ENCODE measurements at places on chromosomes 4 and X.

DNA sequence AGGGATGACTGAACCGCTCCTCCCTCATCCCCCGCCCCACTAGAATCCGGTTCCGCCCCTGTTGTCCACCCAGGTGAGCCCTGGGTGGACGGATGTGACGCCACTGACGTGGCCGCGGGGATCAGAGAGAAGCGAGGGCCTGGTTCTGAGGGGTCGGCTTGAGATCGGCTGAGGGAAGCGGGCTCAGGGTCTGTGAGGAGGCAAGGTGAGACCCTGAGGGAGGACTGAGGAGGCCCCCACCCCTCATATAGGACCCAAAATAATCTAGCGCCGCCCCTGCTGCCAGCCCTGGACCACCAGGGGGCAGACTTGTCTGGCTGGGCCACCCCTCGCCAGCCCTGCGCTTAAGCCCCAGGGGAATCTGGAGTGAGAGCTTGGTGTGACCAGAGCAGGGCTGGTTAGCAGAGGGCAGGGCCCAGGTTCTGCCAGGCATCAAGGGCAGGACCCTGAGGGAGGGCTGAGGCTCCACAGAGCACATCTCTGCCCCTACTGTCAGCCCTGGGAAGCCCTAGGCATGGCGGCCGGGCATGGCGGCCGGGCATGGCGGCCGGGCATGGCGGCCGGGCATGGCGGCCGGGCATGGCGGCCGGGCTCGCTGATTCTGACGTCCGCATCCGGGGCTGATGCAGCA lies at the start of gene MAGEA8:
TSS of gene MAGEA8 (plus strand) at position 103 of the 631 bp plus-strand sequence. CDS start 3,090 bp downstream, outside the sequence.
- no peak for DNase-seq

- DNase-seq = peak; percentile 22
Measured at GRCh38 chr4:136861091-136861490, 671.2 kb downstream of the PCDH18 start.

DNA sequence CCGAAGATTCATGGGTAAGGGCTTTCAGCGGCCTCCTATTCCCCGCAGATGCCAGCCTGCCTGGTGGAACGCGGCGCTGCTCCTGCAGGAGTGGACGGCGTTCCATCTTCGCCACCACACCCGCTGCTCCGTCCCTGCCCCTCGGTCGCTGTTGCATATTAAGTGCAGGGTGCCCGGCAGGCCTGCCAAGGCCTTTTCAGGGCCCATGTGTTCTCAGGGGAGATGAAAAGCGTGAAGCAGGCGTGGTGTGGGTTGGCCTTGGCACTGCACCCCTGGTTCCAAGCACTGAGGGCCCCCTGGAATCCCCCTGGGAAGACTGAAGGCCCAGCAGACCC lies 52.0 kb downstream of the SORCS2 start:
- no peak for DNase-seq

DNA sequence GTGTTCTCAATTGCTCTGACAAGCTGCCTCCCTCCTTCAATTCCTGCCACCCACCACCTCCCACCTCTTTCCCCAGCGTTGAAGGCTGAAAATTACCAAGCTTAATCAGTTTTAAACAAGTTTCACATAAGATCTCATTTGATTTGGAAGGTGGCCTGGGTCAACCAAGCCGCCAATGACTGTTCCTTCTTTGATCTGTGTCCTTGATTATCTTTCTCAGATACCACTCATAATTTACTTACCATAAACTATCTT lies 211.4 kb downstream of the SLIT2 start:
- no peak for DNase-seq

GRCh38 chrX:115350711-115351381 lies 61.3 kb downstream of the LUZP4 start:
- peak; percentile 67 for DNase-seq

- DNase-seq = no peak
Measured at GRCh38 chrX:29531336-29531735, 684.0 kb upstream of the MAGEB2 start.

DNA sequence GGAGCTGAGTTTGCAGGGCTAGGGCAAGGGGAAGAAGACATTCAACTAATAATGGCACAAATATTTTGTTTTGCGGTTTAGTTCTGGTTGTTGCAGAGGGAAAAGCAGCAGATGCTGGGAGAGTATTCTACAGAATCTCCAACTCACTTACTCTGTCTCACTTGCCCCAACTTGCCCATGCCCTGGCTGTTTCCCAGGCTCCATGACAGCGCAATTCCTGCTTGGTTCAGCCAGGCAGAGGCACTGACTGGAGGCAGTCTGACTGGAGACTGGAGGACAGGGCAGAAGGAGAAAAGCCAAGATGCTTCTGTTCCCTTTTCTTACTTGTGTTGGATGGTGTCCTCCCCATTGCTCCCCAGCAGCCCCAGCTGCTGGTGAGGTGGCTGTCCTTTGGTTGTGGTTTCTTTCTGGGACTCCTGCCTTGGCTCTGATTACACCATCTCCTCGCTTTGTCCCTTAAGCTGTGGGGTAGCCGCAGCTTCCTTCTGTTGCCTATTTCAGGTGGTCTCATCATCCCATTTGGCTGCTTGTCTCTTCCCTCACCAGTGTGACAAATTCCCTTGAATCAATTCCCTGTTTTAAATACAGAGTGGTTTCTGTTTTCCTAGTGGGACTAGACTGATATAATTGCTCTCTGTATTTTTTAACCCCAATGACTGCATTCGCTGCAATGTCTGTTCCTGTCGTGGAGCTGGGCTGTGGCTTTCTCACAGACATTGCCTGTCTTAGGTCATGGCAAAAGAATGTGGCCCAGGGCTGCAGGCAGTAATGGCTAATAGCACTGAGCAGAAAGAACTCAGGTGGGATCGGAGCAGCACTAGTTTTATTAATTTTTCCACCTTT lies 24.2 kb upstream of the RASL11B start:
- DNase-seq = peak; percentile 85

- DNase-seq = no peak
Measured at GRCh38 chrX:15750611-15751154, 12.6 kb downstream of the CA5B start.

GRCh38 chr4:111879539-111879938 lies 265.7 kb upstream of the FAM241A start:
- no peak for DNase-seq

DNA sequence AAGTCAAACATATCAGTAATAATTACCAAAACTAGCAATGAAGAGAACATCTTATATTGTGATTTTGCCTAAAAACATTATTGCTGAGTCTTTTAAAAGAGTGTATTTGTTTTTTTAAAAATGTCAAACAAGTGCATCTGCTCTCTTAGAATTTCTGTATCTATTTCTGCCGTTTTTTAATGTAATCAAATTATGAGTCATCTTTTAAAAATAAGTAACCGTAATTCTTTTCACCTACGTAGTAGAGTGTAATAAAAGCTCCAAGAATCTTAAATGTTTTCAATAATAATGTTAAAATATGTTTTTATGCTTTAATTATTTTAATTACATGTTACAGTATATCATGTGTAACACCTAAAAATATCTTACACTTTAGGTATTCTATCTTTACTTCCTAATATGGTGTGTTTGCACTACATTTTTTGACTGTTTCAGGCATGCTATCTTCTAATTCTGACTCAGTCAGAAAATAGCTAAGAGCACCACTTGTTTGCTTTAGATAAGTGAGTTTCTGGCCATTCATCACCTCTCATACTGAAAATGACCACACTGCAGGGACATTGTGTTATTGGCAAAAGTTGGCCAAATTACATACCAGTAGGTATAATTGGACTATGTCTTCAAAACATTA lies 368.5 kb downstream of the PCDH7 start:
- peak; percentile 68 for DNase-seq

DNA sequence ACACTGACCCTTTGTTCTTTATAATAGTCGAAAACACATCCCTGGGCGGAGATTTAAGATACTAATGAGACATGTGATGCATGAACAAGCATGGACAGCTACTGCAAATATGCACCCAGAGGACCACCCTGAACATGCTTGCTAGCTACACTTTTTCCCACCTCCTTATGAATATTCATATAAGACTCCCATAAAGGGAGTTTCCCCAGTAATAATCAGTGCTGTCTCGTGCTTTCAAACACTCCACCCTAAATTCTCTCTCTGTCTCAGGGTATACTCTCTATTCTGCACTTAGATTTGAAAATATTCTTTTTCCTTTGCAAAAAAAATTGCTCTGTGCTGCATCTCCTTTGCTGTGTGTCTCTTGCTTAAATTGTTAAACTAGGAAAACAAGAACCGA lies 64.4 kb upstream of the CT45A1 start:
- no peak for DNase-seq

DNA sequence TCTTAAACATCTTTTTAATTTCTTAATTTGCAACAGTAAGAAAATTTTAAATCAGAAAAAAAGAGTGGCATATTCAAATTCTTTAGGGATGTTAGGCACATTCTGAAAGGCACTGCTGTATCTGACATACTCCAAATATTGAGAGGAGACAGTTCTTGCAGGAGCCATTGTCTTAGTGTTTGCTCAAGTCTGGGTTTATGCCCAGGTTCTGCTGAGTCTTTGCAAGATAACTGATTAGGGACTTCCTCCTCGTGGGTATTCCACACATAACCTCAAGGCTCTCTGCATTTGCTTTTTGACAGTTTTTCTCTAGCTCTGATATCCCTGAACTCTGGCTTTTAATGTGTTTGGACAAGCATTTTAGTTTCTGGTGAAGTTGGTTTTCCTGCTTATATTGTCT lies 52.6 kb downstream of the RPS3A start:
- no peak for DNase-seq

DNA sequence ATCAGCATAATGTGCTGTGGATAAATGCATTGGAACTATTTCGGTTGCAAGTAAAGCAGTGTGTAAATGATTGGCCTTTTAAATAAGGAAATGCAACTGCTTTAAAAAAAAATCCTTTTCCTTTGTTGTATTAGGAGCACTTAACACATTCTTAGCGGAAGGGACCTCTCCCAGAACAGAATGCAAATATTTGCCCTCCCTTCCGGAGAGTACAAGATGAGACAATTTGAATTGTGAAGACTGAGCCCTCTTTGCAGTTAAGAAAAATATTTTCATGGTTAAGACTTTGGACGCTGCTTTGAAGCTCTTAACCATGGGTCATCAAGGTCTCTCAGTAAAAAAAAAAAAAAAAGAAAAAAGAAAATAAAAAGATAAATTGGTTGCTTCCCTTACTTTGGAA lies 9.5 kb upstream of the NOX1 start:
- no peak for DNase-seq

DNA sequence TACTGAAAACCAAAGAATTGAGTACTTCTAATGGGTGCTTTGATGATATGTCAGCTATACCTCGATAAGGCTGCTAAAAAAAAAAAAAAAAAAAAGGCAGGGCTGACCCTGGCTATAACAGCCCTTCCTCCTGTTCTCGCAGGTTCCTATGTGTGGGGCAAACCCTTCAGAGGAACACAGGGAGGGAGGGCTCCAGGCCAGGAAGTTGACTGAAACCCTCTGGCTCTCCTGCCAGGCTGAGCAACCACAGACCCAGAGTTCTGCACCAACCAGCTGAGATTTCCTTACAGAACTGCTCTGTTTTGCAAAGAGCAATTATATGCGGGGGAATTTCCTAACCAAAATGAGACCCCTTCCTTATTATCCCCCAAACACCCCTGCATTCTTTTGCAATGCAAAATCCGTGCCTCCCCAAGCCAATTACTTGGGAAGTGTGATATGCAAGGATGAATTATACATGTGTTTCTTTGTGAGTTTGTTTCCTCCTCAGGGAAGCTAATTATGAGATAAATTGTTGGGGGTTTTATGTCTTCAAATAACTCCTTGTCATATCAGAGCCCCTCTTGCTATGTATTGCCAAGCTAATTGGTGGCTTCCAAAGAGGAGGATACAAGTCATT lies 45.6 kb downstream of the PDHA1 start:
- DNase-seq = no peak

Measured in fibroblast of upper back skin (primary cell).